ENCODE measurements at places on chromosomes 1 and 21. TPM values are rescaled to one million over a fixed set of nuclear protein-coding genes. Genes with fewer than 3 reads are reported as not detected.
A peak's percentile ranks its signal among the peaks of the same experiment; 100 is the strongest.

Gene OPTC
- not detected for polyA plus RNA-seq

Gene GRHL3
- polyA plus RNA-seq, result not detected

Gene SPRR2A
- polyA plus RNA-seq, result not detected

Gene VSIG8
- 0.44 TPM for polyA plus RNA-seq

Gene SLAMF9
- 0.13 TPM for polyA plus RNA-seq

Gene RHD
- not detected for polyA plus RNA-seq

Gene LAMC2
- 3.0 TPM for polyA plus RNA-seq

Gene FMO1
- 0.16 TPM for polyA plus RNA-seq

Gene NBPF4
- polyA plus RNA-seq, result not detected

GRCh38 chr1:76568573-76569238, 298.6 kb upstream of the ST6GALNAC5 start:
- DNase-seq, result no peak

DNA sequence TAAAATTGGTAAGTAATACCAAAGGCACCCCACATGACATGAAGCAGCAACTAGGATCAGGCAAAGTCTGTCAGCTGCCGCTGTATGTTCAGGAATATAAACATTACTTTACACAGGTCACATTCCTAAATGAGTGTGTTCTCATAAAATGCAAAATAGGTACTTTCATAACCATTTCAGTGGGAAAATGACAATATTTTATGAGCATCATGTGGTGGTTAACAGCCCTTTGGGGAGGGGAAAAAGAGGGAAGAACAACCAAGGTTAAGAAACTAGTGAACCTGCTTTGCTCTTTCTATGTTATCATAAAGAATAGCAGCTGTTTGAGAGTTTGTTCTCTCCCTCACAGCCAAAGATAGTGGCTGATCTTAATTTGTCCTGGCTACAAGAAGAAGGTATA, 105.4 kb upstream of the LBR start:
- no peak for DNase-seq

- DNase-seq, result no peak
Observed at GRCh38 chr1:115496904-115497527, 144.8 kb upstream of the VANGL1 start.

DNA sequence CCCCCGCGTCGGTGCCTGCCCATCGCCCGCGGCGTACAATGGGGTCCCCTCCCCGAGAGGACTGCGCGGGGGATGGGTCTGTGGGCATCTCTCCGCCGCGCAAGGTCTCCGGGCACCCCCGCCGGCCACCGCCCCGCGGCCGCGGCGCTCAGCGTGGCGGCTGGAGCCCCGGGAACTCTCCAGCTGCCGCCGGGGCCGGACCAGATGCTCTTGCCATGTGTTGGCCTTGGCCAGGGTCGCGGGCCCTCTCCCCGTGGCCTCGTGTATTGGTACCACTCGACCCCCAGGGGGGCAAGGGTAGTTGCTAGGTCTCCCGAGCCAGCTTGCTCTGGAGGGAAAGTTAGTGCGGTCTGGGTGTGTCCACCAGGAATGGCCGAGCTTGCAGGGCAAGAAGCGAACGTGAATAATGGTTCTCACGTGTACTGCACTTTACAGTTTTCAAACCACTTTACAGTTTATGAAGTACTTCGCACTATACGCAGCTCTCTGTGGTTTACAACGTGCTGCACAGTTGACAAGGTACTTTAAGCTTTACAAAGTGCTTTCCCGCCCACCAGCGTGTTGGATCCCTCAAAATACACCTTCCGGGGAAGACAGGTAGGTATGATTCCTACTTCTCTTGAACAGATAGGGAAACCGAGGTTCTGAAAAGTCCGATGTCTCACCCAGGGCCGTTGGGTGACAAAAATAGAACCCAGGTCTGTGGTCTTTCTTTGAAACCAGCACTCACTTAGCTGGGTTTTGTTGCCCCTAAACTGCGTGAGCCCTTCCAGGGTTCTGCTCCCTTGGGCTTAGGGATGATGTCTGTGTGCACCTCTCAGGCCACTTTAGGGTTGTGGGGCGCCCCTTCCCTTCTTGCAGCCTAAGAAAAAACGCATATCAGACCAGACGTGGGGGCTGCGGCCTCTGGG, 1.2 kb downstream of the EPHB2 start:
- no peak for DNase-seq

DNA sequence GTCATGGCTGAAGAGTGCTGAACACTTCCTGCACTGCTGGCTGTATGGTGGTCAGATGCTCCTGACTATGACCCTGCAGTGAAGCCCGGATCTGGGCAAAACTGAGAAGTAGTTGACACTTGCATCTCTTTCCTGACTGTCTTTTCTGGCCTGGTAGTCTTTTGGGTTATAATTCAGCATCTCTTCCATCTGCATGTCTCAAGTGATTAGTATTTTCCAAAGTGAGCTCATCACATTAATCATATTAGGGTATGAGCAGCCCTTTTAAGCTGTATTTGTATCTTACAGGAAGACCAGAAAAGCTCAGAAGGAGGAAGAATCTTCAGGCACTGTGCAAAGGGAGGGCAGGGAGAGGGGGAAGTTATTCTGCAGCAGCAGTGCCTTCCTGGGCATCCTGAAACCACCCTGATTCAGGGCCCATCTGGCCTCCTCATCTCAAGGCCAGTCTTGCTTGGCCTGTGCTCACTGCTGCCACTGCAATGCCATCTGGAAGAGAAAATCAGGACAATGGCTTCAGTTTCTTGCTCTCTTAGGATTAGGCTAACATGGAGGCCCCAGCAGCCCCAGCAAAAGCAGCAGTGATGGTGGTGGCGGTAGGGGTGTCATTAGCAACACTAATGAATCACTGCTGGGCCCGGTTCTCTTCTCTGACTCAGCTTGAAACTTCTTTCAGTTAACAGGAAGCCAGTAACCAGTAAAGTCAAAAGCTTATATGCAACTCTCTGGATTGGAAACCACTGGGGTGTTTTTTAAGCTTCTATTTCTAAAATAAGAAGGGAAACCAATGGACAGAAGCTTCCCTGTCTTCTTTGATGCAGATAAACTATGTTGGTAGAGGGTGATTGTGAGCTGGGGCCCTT, 63.3 kb upstream of the WDR26 start:
- peak; percentile 19 for DNase-seq

DNA sequence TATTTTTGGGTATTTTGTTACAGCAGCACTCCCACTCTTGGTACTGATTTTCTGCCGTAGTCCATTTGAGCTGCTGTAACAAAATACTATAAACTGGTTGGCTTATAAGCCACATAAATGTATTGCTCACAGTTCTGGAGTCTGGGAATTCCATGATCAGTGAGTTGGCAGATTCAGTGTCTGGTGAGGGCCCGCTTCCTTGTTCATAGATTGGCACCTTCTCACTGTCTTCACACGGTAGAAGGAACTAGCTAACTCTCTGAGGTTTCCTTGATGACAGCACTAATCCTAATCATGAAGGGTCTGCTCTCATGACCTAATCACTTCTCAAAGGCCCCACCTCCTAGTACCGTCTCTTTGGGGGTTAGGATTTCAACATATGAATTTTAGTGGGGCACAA, 85.2 kb downstream of the HHAT start:
- DNase-seq, result no peak

DNA sequence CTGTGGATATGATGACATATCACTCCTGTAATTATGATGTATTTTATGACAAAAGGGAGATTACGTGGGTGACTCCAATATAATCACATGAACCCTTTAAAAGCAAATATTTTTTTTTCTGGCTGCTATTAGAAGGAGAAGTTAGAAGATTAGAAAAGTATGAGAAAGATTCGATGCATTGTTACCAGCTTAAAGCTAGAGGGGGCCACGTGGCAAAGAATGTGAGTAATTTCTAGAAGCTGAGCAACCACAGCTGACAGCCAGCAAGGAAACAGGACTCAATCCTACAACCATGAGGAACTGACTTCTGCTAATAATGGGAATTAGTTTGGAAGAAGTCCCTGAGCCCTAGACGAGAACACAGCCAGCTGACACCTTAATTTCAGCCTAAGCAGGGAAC, 56.3 kb upstream of the C1orf87 start:
- no peak for DNase-seq

DNA sequence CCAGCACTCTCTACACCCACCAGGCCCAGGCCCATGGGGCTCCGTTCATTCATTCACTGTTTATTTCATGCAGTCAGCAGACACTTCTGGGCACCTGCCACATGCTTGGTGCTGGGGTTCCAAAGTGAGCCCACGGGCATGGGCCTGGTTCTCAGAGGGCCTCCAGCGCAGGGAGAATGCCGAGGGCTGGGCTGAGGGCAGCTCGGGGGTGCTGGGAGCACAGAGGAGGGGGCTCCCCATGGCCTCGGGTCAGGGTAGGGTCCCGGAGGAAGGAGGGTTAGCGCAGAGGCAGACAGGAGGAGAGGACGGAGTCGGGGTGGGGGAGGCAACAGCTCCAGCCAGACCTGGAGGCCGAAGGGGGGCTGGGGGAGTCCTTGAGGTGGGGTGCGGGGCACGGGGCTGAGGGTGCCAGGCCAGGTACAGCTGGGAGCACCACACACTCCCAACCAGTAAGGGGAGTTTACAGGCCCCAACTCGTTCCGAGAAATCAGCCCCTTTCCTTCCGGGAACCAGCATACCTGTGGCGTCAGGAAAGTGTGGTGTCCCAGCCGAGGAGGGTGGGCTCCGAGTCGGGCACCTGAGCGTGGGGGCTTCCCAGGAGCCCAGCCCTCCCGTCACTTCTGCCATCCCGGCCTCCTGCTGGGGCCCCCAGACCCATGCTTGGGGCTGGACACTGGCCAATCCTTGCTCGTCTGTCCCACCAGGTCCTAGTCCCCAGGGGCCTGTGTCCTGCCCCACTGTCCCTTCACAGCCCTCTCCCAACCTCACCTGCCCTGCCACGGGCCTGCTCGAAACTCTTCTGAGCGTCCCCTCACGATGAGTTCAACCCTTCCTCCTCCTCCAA, 10.8 kb downstream of the ARHGEF16 start:
- peak; percentile 9 for DNase-seq

DNA sequence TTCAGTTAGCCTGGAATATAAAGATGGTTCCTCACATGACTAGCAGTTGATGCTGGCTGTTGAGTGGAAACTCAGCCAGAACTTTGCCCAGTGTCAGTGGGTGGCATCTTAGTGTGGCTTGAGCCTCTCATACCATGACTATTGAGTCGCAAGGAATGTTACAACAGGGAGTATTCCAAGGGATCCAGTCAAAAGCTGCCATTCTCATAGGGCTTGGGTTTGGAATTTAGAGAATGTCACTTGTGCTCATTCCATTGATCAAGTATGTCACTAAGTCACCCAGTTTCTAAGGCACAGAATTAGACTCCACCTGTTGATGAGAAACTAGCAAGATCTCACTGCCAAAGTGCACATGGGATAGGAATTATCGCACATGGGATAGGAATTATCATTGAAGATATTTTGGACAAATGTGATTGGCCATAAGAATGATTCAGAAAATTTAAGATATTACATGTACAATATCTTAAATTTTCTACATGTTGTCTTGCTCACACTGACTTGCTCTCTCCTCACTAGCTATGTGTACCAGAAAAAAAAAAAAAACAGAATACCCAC, 1290.7 kb upstream of the ADGRL2 start:
- DNase-seq, result no peak

DNA sequence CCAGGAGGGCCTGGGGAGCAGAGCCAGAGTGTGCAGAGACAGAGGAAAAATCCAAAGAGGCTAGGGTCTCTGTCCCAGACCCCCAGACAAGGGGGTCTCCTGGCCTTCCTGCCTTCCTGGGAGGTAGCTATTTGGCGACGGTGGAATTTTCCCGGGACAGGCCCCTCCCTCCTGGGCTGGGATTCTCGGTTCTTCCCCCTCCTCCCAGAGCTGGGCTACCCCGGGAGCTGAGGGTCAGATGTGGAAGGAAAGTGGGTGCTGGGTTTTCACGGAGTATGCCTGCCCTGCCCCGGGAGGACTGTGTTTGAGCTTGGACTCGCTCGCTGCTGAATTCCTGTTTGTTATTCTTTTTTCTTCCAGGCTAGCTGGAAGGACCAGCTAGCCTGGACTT, 759 bp downstream of the AMPD2 start:
- DNase-seq, result peak; percentile 47

DNA sequence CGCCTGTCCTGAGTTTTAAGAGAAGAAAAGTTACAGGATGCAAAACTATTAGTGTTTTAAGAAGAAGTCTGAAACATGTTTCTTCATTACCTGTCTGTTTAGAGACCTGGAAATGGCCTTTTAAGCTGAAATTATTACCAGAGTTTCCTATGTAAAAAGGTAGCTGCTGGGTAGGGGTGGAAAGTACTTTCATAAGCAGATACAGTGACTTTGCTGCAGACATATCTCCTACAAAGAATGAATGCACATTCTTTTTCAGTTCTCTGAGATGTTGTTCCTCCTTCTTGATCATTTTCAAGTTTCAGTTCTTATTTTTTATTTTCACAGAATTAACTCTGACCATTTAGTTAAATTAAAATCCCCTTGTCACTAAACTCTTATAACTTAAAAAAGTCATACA, 1329.6 kb downstream of the KCNT2 start:
- DNase-seq, result no peak

DNA sequence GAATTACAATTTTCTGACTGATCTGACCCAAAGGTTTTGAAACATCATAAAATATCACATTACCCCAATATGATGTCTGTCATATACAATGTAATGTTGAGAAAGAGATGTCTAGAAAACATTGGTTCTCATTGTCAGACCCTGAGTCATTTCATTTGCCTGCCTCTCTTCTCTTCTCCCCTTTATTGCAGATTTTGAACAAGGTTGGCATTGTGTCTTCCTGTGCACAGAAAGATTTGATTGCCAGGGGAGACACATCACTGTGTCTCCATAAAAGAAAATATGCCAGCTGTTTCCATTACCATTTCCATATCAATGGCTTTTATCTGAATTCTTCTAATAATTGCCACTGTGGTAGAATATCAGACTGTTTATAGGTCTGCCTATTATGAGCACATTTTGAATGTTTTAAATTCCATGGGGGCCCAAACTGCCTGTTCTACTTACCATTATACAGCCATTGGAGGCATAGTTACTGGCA, 65.6 kb downstream of the IFI44 start:
- no peak for DNase-seq

DNA sequence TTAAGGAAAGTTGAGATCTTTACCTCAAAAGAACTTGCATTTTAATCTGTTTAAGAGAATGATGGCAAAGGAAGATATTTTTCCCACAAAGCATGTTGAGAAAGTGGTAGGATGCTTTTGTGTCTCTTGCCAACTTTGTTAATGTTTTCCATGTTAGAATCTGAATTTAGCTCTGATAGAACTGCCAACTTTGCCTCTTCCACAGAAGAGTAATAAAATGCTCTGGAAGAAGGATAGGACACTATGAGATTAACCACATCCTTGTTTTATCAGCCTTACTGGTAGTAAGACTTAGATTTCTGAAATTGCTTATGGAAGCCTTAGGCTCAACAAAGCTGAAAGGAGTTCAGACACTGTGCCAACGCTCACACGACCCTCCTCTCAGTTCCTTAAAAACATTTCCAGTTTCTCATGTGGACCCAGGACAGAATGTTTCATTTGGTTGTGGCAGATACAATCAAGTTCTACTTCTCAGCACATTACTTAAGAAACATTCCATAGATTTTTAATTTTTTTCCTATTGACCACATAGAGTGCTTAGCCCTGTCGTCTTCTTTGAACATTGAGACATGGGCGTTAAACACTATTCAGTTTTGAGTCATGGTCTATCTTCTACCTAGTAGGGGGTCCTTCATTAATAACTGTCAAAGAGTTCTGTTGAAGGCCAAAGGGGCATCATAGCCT, 59.0 kb downstream of the MTR start:
- DNase-seq, result no peak

Measured in heart right ventricle (tissue), 16 donors.